Lower lobe of right lung (tissue), 2 donors: ENCODE measurements at places on chromosomes 5 and 9. TPM values are rescaled to one million over a fixed set of nuclear protein-coding genes. Genes with fewer than 3 reads are reported as not detected.

- no peaks in the 10 kb centered on the region for H3K36me3 ChIP-seq
- no peak overlapping the region for H3K27ac ChIP-seq
- no peak overlapping the region for H3K4me3 ChIP-seq
Observed at GRCh38 chr5:68884883-68885282, 208.9 kb upstream of the SLC30A5 start.

Gene GNE
- total RNA-seq, result 14.6 TPM

Gene FAM78A
- 18.3 TPM for total RNA-seq

DNA sequence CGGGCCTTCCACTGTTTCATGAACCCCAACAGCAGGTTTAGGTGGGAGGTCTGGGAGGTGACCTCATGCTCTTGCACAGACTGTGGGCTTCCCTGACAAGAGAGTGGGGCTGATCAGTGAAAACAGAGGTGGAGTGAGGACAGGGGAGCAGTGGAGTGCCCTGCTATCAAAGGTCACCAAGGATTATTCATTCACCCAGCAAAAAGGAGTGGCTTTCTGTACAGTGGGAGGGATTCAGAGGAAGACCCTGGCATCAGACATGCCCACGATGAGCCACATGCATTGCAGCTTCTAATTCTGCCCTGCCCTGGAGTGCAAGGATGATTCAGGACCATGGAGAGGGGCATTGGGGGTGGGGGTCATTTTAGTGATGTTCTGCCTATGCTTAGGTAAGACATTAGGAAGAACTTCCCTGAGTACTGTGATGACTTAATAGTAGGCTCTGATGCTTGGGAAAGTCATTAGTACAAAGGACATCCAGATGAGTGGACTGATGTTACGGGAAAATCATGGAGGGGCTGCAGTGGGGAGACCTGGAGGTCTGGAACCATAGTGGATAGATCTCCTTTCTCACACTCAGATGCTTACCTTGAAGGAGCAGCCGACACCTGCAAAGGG is 12.8 kb downstream of the TRAF1 start:
- H3K4me1 ChIP-seq, result peaks cover 20% of the 10 kb centered on the region
- no peak overlapping the region for H3K27ac ChIP-seq
- peaks cover 18% of the 10 kb centered on the region for H3K36me3 ChIP-seq
- no peak overlapping the region for H3K4me3 ChIP-seq
